ENCODE measurements at places on chromosomes 7 and 10.

GRCh38 chr10:101485207-101485606, 102.8 kb downstream of the POLL start:
- no peak for DNase-seq

DNA sequence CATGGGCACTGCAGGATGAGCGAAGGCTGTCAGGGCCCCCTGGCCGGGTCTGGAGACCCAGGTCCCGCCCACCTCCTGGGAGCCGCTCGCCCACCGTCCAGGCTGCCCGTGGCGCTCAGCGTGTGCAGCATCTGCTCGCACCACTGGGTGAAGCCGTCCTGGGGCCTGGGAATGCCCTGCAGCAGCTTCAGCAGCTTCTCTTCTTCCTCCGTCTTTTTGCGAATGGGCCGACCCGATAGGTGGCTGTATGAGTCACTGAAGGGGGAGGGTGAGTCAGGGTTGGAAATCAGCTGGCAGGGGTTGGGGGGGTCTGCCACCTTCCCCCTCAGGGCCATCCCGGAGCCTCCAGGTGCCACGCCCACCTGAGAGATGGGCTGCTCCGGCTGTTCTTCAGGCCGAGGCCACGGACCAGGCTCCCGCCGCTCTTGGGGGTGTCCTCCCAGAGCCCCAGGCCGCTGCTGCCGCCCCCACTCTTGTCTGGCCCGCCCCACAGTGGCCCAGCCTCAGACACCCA, 8.7 kb downstream of the GNB2 start:
- DNase-seq = no peak

DNA sequence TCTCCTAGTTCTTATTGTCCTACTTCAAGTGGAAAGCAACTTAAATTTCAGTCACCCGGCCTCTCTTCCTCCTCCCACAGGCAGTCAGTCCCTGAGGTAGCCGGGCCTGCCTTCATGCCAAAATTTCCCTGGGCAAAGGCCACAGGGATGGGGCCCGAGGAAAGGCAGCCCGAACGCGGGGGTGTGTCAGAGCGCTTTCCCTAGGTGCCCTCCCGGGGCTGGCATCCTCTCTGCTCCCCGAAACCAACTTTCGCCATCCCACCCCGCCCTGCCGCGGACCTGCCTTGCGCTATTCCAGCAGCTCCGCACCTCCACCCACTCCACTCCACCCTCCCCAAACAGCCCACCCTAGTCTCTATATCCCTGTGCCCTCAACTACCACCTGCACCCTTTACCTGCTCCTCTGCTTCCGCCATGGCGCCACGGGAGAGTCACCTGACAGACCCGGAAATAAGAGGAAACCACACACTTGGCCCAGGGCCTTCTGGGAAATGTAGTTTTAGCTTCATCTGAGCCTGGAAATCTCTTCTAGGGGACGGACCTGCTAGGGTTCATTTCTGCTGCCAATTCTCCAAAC, at the start of gene VPS41:
Gene VPS41, minus strand, starts transcription at position 433 of the 577 bp plus-strand sequence. Its CDS starts 17 bp downstream, at position 416.
- peak; percentile 59 for DNase-seq

DNA sequence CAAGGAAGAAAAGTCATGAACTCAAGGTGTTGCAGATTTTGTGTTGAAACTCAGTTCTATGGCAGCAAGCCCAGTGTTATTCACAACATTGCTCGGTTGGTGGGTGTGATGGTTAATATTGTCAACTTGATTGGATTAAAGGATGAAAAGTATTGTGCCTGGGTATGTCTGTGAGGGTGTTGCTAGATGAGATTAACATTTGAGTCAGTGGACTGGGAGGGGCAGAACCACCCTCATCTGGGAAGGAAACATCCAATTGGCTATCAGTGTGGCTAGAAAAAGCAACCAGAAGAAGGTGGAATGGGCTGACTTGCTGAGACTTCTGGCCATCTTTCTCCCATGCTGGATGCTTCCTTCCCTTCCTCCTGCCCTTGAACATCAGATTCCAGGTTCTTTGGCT, 353.2 kb downstream of the ADRA2A start:
- DNase-seq = no peak

DNA sequence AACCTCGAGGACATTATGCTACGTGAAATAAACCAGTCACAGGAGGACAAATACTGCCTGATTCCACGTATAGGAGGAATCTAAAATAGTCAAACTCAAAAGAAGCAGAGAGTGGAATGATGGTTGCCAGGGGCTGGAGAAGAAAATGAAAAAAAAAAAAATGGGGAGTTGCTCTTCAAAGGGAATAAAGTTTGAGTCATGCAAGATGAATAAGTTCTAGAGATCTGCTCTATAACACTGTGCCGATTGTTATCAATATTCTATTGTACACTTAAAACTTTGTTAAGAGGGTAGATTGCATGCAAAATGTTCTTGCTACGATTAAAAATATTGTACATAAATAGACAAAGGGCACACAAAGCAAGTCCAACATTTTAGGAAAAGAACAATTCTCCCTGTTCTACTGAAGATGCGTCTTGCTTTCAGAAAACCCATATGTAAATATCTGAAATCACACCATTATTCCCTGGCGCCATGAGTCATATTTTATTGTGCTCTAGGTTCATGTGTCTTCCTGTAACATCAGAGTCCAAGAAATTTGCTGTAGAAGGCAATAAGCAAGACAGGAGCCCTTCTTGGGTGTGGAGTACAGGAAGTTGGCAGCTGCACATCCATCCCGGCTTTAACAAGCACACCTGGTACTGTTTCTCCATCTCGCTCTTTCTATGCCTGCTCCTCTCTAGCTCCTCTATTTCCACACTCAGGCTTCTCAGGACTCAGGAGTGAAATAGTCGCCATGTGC, 145.9 kb downstream of the GFRA1 start:
- no peak for DNase-seq

DNA sequence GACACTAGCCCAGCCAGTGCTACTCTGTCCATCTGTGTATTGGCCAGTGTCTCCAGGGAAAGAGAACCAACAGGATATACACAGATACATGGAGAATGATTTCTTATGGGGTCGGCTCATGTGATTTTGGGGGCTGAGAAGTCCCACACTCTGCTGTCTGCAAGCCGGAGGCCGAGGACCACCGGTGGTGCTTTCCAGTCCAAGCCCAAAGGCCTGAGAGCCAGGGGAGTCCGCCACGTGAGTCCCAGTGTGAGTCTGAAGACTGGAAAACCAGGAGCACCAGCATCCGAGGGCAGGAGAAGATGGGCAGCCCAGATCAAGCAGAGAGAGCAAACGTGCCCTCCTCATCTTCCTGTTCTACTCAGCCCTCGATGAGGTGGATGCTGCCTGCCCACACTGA, 71.5 kb downstream of the C10orf143 start:
- no peak for DNase-seq

- DNase-seq = no peak
These were observed 4.6 kb downstream of the VAX1 start for GRCh38 chr10:117133273-117134055.

DNA sequence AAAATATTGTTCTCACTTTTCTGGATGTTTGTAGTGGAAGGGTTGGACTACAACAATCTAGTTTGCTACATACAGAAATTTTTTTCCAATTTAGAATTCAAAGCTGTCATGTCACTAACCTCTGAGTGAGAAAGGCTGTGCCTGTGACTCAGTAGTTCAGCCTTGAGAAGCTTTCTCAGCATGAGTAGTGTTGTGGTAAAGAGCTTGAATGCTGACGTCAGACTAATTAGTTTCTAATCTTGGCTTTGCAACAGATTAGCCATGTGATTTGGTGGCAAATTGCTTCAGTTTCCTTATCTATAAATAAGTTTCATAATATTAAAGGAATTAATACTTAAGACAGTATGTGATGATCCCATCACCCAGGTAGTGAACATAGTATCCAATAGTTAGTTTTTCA, 83.8 kb downstream of the ABCA13 start:
- DNase-seq = no peak

- DNase-seq = no peak
These were observed 19.1 kb upstream of the GALNT11 start for GRCh38 chr7:152006336-152006735.

DNA sequence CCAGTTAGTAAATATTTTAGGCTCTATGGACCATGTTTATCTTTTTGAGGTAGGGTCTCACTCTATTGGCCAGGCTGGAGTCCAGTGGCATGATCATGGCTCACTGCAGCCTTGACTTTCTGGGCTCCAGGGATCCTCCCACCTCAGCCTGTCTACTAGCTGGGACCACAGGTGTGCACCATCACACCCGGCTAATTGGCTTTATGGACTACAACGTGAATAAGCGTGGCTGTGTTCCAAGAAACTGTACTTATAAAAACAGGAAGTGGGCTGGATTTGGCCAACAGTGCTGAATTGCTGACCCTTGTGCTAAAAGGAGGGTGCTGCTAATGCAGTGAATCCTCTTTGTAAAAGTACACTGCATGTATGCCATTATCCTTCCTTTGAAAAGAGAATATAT, 111.7 kb upstream of the CDK13 start:
- no peak for DNase-seq

- peak; percentile 9 for DNase-seq
These were observed 190.2 kb upstream of the HPS1 start for GRCh38 chr10:98636921-98637329.

GRCh38 chr10:62031507-62031906, 130.0 kb downstream of the ARID5B start:
- no peak for DNase-seq

- no peak for DNase-seq
These were observed 61.2 kb downstream of the AHR start for GRCh38 chr7:17359610-17360009.

GRCh38 chr7:147721962-147722830, 868.4 kb upstream of the C7orf33 start:
- no peak for DNase-seq

DNA sequence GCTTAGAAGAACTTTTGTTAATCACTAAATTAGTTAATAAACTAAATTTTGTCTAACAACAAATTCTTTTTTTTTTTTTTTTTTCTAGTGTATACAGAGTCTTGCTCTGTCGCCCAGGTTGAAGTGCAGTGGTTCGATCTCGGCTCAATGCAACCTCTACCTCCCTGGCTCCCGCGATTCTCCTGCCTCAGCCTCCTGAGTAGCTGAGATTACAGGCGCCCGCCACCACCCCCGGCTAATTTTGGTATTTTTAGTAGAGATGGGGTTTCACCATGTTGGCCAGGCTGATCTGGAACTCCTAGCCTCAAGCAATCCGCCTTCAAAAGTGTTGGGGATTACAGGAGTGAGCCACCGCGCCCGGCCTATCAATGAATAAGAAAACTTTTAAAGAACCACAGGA, 1.1 kb upstream of the IQUB start:
- DNase-seq = no peak

DNA sequence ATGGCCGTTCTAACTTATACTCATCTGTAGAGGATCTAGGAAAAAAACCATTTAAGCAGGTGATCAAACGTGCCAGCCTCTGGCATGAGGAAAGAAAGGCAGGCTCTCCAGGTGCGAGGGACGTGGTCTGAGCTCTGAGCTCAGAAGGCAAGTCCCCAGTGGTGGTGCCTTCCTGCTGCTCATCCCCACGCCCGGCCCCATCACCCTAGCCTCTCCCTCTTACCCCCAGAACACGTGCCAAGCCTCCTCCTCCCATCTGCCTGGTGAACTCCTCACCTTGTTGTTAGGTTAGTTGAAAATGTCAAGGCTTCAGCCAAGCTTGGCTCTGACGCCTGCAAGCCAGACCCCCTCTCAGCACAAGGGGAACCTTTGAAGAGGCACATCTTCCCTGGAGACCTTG, 571.2 kb upstream of the MKI67 start:
- DNase-seq = no peak

DNA sequence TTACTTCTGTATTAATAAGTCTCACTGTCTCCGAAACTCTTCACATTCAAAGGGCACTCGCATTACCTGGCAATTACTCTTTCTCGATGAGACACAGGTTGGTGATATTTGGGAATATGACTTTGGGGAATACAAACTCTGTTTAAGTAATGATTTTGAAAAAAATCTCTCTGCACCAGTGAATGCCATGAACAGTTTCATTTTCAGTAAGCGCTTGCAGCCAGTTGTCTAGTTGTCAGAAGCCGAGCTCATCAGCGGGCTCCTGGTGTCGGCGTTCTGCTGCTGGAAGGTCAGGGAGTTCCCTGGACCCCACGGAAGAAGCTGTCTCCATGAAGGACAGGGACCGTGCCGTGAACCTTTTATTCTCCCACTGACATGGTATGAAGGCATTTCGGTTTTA, 57.7 kb downstream of the PTPRE start:
- DNase-seq = no peak

DNA sequence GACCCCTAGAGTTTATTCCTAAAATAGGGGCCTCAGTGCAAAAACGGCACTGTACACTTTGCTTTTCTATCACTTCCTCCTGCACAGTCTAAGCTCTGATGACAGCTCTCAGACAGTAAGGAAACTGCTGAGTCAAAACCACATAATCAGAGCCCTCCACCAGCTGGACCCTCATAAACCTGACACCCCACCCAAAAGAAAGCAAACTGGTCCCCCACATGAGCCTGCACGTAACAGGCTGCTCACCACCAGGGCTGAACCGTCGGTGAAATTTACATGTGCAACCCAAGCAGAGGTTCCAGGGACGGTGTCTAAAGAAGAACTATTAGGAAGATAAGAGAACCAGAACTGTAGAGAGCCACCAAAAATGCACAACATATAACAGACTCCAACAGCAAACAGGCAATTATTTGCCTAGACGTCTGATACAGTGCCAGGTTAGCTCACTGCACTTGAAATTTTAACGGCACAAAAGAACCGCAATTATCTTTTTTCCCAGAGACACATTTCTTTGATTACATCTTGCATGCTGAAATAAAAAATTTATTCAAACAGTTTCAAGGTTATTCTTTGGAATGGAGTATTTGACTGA, 19.6 kb downstream of the SGMS1 start:
- peak; percentile 40 for DNase-seq

- DNase-seq = no peak
These were observed 527.7 kb upstream of the POM121L12 start for GRCh38 chr7:52507546-52508255.

- DNase-seq = no peak
These were observed 237.4 kb downstream of the FOXP2 start for GRCh38 chr7:114652041-114652440.
